ENCODE measurements at places on chromosomes 16 and 17.

- DNase-seq = no peak
These were observed 88.8 kb downstream of the MGAT5B start for GRCh38 chr17:76956846-76957540.

- no peak for DNase-seq
These were observed 13.8 kb downstream of the COPRS start for GRCh38 chr17:31845291-31845690.

DNA sequence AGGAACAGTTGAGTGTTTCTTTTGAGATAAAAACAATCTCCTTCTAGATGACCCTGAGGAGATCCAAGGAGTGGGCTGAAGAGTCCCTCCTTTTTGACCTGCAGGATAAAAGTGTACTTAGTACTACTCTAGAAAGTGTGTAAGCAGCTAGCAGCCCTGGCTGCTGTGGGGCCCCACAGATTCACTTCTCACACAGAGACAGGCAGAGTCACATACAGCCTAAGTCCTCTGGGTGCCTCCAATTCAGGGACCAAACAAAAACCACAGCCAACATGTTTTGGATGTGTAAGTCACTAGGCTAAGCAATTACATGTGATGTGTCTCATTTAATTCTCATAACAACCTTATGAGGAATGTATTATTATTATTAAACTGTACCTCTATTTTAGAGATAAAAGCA is 97.1 kb downstream of the TMEM100 start:
- DNase-seq = no peak

- DNase-seq = peak; percentile 18
These were observed 124.2 kb downstream of the TMEM132E start for GRCh38 chr17:34703533-34703932.

DNA sequence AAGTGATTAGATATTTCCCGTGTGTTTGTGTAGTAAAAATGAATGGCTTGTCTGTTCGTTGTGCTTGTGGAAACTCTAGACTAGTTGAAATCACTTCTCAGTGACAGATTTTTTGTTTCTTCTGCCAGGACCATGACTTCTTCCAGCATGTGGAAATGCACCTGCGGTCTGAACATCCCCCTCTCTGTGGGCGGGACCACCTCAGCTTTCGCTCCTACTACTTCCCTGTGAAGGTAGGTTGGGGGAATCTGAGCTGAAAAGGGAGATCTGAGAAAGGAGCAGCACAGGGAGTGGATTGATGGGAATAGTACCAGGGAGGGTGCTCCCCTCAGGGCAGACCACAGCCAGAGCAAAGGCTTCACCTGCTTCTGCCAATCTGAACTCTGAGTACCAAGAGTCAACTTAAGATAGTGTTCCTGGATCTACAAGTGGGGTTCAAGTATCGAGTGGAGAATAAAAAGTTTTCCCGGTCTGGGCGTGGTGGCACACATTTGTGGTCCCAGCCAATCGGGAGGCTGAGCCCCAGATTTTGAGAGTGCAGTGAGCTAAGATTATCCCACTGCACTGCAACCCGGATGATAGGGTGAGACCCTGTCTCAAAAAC is 47.5 kb downstream of the SF3B3 start:
- no peak for DNase-seq

DNA sequence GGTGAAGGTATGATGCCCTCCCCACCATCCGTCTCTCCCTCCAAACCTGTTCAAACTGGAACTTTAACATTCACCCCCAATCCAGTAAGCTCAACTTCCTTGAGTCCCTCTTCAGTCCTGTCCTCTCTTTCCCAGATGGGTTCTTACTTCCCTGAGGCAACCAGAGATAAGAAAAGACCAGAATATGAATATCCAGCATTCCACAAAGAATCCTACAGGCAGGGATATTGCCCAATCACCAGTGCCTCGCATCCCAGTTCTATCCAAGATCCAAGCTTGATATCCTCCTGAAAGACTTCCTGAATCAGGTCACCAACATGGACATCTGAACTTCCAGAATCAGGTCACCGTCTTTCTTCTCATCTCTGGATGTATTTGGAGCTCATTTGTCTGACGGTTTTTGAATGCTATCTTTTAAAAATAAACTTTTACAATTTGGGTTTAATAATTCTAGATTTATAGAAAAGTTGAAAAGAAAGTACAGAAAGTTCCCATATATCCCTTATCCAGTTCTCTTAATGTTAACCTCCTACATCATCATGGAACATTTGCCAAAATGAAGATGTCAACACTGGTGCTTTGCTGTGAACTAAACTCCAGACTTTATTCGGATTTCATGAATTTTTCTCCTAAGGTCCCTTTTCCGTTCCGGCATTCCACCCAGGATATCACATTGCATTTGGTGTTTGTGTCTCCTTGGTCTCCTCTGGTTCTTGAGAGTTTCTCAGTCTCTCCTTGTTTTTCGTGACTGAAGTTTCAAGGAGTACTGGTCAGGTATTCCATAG is 13.7 kb upstream of the COL1A1 start:
- peak; percentile 54 for DNase-seq

GRCh38 chr17:67132366-67132765 is 88.0 kb downstream of the CACNG1 start:
- no peak for DNase-seq

DNA sequence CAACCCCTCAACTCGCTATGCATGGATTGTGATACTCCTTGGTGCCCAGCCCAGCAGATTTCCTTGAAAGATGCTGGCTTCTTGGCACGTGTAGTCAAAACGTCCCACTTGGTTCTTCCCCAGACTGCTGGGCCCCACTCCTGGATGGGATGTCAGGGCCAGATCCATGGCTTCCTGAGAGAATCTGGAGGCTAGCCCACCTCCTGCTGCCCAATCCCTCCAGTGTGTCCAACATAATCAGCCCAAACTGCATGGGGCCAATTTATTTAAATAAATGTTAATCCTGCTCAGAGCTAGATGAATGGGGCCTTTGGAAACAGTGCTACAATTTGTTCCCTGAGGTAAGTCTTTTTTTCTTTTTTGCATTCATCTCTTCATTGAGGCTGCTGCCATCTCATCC is 49.4 kb downstream of the WSB1 start:
- no peak for DNase-seq

DNA sequence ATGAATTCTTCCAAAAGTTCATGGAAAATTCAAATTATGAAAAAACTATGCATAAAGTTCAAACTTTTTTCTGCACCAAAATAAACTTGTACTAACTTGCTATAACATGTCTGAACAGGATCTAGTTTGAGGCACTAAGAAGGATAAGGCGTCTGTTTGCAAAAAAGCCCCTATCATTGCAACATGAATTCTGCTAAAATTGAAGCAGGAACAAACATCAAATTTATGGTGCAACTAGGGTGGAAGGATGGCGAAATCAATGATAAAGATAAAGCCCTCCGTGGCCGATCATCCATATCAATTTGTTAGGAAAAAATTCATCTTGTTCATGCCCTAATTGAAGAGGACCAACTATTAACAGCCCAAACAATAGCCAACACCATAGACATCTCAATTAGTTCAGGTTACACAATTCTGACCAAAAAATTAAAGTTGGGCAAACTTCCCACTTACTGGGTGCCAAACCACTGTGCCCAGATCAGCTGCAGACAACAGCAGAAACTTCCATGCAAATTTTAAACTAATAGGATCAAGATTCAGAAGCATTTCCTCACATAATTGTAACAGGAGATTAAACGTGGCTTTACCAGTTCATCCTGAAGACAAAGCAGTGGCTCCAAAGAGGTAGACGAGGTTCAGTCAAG is 12.9 kb downstream of the IL21R start:
- no peak for DNase-seq

- DNase-seq = no peak
These were observed 96.1 kb upstream of the XYLT1 start for GRCh38 chr16:17566656-17567450.

DNA sequence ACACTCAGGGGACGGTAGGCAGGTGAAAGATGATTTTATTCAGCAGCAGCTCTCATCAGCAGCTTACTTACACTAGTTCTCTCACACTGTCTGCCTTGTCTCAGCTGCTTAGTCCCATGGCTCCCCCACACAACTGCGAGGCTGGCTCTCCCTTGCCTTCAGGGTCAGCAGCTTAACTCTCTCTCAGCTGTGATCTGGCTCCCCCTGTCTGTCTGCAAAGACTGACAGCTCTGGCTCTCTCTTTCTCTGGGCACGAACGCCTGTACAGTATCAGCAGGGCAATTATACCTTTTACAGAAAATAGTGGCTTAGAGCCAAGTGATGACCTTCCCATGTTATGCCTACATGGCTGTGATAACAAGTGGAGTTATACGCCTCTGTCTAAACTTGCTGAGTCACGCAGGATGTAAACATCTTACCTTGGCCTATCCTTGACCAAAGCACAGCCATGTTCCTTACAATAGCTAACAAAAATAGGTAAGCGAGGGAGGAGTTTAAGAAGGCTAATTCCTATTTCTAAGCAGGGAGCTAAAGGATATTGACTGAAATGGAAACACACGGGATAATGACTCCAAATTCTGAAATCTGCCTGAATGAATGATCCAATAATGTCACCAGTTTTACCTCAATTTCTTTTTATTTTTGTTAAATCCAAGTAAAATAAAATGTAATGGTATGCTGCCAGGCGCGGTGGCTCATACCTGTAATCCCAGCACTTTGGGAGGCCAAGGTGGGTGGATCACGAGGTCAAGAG is 1.1 kb upstream of the NDUFAB1 start:
- DNase-seq = no peak

- DNase-seq = peak; percentile 3
These were observed 981 bp upstream of the DUXB start for GRCh38 chr16:75702242-75702641.

- DNase-seq = no peak
These were observed 1327.3 kb upstream of the GOT2 start for GRCh38 chr16:60061396-60061795.

GRCh38 chr17:68394608-68395331 is 62.5 kb downstream of the WIPI1 start:
- no peak for DNase-seq

- DNase-seq = peak; percentile 78
These were observed 230.9 kb downstream of the MRTFB start for GRCh38 chr16:14302031-14302398.

DNA sequence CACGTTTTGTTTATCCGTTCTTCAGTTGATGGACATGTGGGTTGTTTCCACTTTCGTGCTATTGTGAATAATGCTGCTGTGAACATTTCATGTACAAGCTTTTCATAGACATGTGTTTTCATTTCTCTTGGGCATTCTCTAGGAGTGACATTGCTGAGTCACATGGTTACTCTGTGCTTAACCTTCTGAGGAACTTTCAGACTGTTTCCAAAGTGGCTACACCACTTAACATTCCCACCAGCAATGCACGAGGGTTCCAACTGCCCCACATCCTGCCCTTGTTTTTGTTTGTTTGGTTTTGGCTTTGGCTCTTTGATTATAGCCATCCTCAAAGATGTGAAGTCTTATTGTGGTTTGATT is 14.2 kb upstream of the PEMT start:
- peak; percentile 47 for DNase-seq

GRCh38 chr17:47072886-47073285 is 93.8 kb upstream of the RPRML start:
- DNase-seq = peak; percentile 78

DNA sequence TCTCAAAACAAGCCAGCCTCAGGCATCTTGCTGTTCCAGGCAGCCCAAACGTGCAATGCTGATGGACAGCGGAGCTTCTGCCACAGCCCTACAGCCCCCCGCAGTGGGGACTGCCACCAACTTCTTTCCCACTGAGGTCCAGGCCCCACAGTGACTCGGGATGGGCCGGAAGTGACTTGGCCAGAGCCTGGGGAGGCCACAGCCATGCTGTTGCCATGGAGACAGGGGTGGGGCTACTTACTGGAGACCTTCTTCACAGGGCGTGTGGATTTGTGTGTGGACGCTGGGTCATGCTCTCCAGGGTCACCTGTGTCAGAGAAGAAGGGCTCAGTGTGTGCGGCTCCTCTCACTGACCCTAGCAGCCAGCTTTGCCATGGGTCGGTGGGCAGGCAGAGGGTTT is 15.0 kb downstream of the TRIM25 start:
- DNase-seq = no peak

GRCh38 chr16:30778549-30779244 is 8.3 kb downstream of the ZNF629 start:
- DNase-seq = no peak

GRCh38 chr16:4506450-4506849 is 30.3 kb downstream of the HMOX2 start:
- DNase-seq = peak; percentile 76

GRCh38 chr17:63984651-63985386 is 12.1 kb upstream of the SCN4A start:
- DNase-seq = peak; percentile 87

- no peak for DNase-seq
These were observed 61.2 kb upstream of the CCL1 start for GRCh38 chr17:34423978-34424813.

GRCh38 chr17:82154881-82155331 is 56.9 kb upstream of the FASN start:
- DNase-seq = no peak

- peak; percentile 3 for DNase-seq
These were observed 62.2 kb downstream of the UTP18 start for GRCh38 chr17:51322390-51323029.

DNA sequence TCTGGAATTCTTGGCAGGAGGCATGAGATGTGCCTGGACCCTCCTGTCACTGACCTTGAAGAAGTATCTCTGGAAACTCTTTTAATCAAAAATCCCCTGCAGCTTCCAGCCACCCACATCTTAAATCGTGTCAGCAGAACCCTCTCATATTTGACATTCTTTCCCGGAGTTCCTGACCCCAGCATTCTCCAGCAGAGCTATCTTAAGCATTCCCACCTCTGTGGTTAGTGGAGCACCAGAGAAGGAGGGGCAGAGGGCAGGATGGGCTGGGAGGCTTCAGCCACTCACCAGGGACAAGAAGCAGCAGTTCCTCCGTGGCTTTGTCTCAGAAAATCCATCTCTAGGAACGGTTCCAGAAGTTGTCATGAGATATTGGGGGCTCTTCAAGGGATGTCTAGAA is 149.9 kb downstream of the RGS9 start:
- DNase-seq = peak; percentile 93

DNA sequence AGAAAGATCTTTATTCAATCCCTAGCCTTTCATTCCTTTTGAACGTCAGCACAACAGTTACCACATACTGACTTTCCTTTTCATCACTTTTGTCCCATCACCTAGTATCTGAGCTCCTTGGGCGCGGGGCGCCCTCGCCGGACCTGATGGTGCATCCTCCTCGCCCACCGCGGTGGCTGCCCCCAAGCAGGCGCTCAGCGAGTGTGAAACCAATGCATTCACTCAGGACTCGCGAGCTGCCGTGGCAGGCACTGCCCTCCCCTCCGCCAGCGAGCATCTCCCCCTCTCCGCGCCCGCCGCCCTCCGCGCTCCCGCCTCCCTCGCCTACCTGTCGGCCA is 756 bp downstream of the KLHL11 start:
- DNase-seq = no peak

- DNase-seq = peak; percentile 32
These were observed 61.5 kb downstream of the DHRS7C start for GRCh38 chr17:9729735-9730420.

DNA sequence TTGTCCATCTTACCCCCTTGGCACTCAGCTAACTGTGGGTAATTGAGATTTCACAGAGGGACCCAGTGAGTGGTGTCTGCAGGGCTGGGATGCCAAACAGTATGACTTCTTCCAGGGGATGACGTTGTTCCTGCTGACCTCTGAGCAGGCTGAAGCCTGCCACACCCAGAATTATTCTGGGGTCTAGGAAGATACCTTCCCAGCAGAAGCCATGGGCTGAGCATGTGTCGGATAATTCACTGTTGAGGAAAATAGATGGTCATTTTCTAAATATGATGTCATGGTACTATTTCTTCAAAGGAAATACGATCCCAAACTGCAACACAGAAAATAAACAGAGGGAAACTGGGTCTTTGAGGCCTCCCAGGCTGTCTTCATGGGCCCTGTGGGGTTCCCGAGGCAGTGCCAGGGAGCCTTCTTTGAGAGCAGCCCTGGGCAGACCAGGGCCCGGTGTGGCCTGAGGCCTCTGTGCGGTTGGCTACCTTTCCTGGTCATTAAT is 17.4 kb downstream of the WNT9B start:
- no peak for DNase-seq
